PC-9 (cell line): ENCODE measurements at places on chromosomes 5 and 9.

GRCh38 chr5:40112875-40113274, 566.8 kb upstream of the PTGER4 start:
- peaks cover 12% of the 10 kb centered on the region for H3K4me1 ChIP-seq
- H3K36me3 ChIP-seq: no peaks in the 10 kb centered on the region
- DNase-seq: no peak
- H3K27ac ChIP-seq: no peak overlapping the region
- no peak overlapping the region for H3K4me3 ChIP-seq
- H3K27me3 ChIP-seq: no peaks in the 10 kb centered on the region

GRCh38 chr5:158917731-158918130, 182.0 kb downstream of the EBF1 start:
- no peak overlapping the region for H3K27ac ChIP-seq
- H3K36me3 ChIP-seq: no peaks in the 10 kb centered on the region
- H3K4me1 ChIP-seq: no peaks in the 10 kb centered on the region
- H3K4me3 ChIP-seq: no peak overlapping the region

DNA sequence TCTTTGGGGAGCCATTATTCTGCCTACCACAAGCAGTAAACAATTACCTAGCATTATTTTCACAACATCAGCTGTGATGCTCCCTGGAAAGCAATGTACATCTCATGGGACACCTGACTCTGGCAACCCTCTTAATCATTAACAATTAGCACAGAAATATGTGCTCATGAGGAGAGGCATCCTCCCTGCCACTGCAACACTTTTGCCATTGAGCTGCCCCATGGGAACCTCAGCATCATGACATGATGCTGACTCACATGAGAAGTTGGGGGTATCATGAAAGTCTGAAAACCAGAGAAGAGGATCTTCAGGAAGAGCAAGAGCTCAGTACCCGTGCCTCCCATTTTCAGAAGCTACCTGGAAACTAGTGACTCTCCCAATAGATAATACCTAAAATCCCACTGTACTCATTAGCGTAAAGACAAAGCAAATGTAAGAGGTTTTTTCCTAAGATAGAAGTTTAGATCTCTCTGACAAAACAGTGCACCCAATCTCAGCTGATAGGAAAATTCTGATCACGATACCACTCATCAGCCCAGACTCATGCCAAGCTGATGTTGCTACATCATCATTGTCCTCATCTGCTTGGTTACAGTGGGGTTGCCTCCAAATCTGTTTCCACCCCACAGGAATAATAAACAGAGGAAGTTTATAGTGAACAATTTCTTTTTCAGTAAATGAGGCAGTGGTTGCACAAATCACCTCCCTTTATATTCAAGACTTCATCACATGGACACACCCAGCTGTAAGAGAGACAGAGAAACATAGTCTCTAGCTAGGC, 244.5 kb downstream of the NR2F1-AS1 start:
- H3K4me1 ChIP-seq: no peaks in the 10 kb centered on the region
- H3K27ac ChIP-seq: no peak overlapping the region
- H3K4me3 ChIP-seq: no peak overlapping the region
- no peaks in the 10 kb centered on the region for H3K27me3 ChIP-seq

GRCh38 chr5:68141494-68141893, 74.1 kb upstream of the PIK3R1 start:
- no peaks in the 10 kb centered on the region for H3K4me1 ChIP-seq
- DNase-seq: no peak
- no peaks in the 10 kb centered on the region for H3K36me3 ChIP-seq
- no peaks in the 10 kb centered on the region for H3K27me3 ChIP-seq
- H3K4me3 ChIP-seq: no peak overlapping the region
- no peak overlapping the region for H3K27ac ChIP-seq

GRCh38 chr9:137298401-137299202, 3.5 kb downstream of the NRARP start:
- H3K36me3 ChIP-seq: no peaks in the 10 kb centered on the region
- no peak for DNase-seq
- no peak overlapping the region for H3K4me3 ChIP-seq
- peaks cover 20% of the 10 kb centered on the region for H3K4me1 ChIP-seq

GRCh38 chr5:98258939-98259338, 514.5 kb upstream of the RGMB start:
- no peaks in the 10 kb centered on the region for H3K4me1 ChIP-seq
- no peaks in the 10 kb centered on the region for H3K27me3 ChIP-seq
- DNase-seq: no peak

GRCh38 chr5:17289681-17290539, 72.5 kb downstream of the BASP1 start:
- H3K36me3 ChIP-seq: no peaks in the 10 kb centered on the region
- 0 out of 2 replicates have a peak, but pooled peaks cover 5% of the 10 kb centered on the region for H3K4me1 ChIP-seq
- H3K27me3 ChIP-seq: no peaks in the 10 kb centered on the region
- H3K27ac ChIP-seq: no peak overlapping the region
- no peak overlapping the region for H3K4me3 ChIP-seq

GRCh38 chr5:93601802-93602155, 18.8 kb downstream of the NR2F1 start:
- peaks cover 6% of the 10 kb centered on the region for H3K4me1 ChIP-seq
- no peaks in the 10 kb centered on the region for H3K27me3 ChIP-seq

DNA sequence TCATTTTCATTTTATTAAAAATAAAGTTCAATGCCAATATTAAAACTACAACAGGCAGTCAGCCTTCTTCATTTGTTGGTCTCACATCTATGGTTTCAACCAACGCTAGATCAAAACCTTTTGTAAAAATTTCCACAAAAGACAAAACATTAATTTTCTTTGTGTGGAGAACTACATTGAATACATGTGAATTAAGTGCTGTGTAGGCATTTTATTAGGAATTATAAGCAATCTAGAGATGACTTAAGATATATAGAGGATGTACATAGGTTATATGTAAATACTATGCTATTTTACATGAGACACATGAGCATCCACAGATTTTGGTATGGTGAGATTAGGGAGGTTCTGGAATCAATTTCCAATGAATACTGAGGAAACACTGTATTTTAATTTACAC, 94.2 kb downstream of the CYLC2 start:
- no peak for DNase-seq
- H3K27ac ChIP-seq: no peak overlapping the region
- H3K36me3 ChIP-seq: no peaks in the 10 kb centered on the region
- H3K4me3 ChIP-seq: no peak overlapping the region
- H3K4me1 ChIP-seq: no peaks in the 10 kb centered on the region

DNA sequence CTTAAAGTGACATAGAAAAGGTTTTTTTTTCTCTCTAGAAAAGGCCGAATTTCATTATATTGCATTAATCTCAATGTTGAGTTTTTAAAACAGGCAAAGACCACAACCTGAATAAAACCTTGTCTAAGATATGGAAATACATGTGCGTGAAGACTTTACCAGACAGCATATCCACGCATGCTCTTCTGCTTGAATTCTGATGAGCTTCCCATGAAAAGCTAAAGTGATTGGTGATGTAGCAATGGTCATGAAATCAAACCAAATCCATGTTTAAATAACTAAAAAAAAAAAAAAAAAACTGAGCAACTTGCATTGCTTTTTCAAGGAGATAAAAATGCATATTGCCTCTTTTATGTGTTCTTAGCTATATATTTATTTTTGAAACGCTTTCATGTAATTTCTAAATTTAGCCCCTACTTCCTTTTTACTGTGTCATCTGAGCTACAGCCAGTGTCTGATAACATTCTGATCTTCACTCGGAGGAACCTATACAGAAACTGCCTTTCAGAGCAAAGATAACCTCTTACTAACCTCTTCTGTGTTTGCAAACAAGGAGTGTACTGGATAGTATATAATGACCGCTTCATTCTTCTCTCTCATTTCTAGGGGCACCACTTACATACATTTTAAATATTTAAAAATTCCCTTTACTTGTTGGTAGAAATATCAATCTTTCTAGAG, 179.1 kb upstream of the GNA14 start:
- H3K36me3 ChIP-seq: no peaks in the 10 kb centered on the region
- DNase-seq: no peak
- no peak overlapping the region for H3K27ac ChIP-seq
- no peaks in the 10 kb centered on the region for H3K27me3 ChIP-seq
- H3K4me1 ChIP-seq: no peaks in the 10 kb centered on the region
